ENCODE measurements at places on chromosomes 2 and 18.
A peak's percentile ranks its signal among the peaks of the same experiment; 100 is the strongest.

DNA sequence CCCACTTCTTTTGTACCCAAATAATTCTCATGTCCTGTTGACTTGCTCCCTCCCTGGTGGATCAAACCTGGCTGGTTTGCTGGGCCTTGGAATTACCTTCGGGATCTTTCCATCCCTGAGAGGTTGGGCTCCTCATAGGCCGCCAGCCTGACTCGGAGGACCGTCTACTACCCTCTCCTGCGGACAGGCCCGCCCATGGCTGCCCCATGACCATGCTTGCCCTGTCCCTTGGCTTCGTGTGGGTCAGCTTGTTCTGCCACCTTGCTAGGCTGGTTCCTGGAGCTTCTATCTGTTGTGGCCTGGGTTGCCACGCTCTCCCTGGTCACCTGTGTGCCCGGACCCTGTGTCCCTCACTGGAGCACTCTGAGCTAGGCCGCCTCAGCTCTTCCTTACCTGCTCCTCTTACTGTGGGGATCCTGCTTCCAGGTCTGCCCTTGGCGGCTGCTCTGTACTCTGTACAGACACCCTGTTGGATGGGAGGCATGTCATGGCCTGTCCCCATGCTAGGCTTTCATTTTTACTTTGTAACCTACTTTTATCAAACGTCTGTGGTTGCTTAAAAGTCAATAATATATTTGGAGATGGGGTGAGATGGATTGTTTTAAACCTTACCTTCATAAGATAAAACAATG, 29.7 kb upstream of the FHL2 start:
- H3K27me3 ChIP-seq = peaks cover 7% of the 10 kb centered on the region
- H3K4me3 ChIP-seq = no peak overlapping the region
- DNase-seq = no peak
- no peaks in the 10 kb centered on the region for H3K36me3 ChIP-seq
- peaks cover 21% of the 10 kb centered on the region for H3K4me1 ChIP-seq

- no peaks in the 10 kb centered on the region for H3K4me1 ChIP-seq
- no peaks in the 10 kb centered on the region for H3K36me3 ChIP-seq
- no peak overlapping the region for H3K27ac ChIP-seq
- DNase-seq = no peak
These were observed 110.5 kb upstream of the AGAP1 start for GRCh38 chr2:235383272-235383843.

GRCh38 chr2:218233543-218233942, 16.6 kb downstream of the ARPC2 start:
- no peak for DNase-seq
- peaks cover 46% of the 10 kb centered on the region for H3K4me1 ChIP-seq
- peak overlapping the region; percentile 65 for H3K27ac ChIP-seq
- H3K27me3 ChIP-seq = no peaks in the 10 kb centered on the region
- H3K4me3 ChIP-seq = no peak overlapping the region
- H3K36me3 ChIP-seq = peaks cover 78% of the 10 kb centered on the region

DNA sequence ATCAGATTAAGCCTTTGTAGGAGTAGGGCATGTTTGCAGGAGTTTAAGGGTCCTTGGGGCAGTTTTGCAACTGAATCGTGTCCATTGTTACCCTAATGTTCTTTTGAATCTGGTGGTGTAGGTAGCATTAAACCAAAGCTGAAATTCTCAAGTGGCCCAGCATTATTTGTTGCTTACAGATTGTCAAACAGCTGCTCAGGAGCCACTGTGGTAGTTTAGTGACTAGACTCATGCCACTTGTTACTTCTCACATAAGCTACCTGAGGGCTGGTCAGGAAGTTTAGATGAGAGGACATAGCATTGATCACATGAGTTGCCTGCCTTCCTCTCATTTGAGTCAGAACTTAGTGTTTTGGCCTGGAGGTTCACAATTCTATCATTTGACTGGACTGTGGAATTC, 157.6 kb downstream of the HAUS1 start:
- no peak overlapping the region for H3K4me3 ChIP-seq
- H3K36me3 ChIP-seq = peaks cover 66% of the 10 kb centered on the region
- H3K27ac ChIP-seq = peak overlapping the region; percentile 36
- no peaks in the 10 kb centered on the region for H3K27me3 ChIP-seq

DNA sequence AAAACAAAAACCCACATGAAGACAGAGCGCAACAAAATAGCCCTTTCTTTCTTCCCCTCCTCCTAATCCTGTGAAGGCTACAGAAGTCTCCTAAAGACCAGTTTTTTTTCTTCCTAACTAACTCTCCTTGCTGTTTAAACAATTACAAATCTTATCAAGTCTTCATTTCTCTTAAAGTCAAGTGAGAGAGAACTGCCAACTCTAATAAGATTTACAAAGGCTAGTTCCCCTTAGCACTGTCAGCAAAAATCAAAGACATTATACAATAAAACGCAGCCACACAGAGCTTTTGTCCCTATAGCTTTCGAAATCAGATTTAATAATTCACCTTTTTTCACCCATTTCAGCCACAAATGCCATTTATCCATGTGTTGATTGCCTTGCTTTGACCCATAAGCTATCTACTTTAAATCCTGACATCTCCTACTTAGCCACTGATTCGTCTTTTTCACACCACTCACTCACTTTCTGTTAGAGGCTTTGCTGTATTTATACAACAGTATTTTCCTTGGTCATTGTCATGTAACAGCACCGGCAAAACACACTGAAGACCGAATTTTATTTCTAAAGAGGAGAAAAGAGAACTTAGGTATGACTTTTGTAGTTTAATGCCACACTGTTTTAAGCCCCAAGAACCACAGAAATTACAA, 5.9 kb downstream of the NRXN1 start:
- no peaks in the 10 kb centered on the region for H3K4me1 ChIP-seq
- H3K27ac ChIP-seq = no peak overlapping the region
- H3K4me3 ChIP-seq = no peak overlapping the region
- peaks cover under 1% of the 10 kb centered on the region for H3K27me3 ChIP-seq

DNA sequence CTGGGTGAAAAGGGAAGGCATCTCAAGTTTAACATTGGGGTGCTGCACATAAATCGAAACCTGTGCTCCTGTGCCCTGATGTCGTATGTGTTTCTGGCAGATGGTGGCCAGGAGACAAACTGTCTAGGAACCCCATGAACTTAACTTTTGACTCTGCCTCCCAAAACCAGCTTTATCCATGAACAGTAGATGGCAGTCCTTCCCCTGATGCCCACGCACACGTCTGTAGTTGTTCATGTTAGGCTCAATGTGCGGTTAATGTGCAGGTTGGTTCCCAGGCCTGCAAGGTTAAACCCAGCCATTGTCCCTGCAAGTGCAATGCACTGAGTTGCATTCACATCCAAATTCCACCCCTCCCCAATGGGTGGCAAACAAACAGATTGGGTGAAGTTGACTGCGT, 44.1 kb upstream of the SIX3 start:
- H3K4me1 ChIP-seq = peaks cover 2% of the 10 kb centered on the region
- H3K27me3 ChIP-seq = peaks cover 10% of the 10 kb centered on the region
- H3K4me3 ChIP-seq = no peak overlapping the region
- DNase-seq = no peak
- H3K27ac ChIP-seq = no peak overlapping the region
- H3K36me3 ChIP-seq = no peaks in the 10 kb centered on the region

DNA sequence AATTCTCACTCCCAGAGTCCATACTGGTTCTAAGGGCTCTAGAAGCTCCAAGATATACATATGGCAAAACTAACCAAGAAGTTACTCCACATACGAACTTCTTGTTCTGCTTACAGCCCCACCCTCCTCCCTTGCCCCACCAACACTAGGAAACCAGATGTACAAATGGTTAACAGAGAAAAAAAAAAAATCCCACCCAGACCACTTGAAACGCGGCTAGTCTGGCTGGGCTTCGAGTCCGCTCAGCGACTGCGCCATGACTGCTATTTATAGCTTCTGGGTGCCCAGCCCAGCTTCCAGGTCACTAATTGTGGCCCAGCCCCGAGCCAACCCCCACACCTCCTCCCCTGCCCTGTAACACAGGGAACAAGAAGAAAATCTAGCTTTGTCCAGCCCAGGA, 47.0 kb upstream of the IHH start:
- H3K27me3 ChIP-seq = no peaks in the 10 kb centered on the region
- H3K4me1 ChIP-seq = peaks cover 65% of the 10 kb centered on the region
- H3K36me3 ChIP-seq = peaks cover 8% of the 10 kb centered on the region
- no peak overlapping the region for H3K27ac ChIP-seq

DNA sequence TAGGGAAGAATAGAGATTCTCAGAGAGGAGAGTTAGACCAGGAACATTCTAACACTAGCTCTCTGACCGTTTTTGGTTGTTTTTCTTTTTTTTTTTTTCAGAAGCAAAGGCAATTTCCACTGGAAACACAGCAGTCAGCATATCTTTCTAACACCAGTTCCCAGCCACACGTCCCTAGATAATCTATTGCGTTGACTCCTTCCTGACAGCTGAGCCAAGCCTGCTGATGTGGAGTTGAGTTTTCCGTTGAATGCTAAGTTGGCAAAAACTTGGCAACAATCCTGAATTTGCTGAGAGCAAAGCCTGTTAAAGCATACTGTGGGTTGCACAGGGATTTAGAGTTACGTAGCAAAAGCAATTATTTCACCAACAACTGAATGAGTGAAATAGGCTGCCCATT, 19.3 kb downstream of the GAD1 start:
- H3K4me1 ChIP-seq = no peaks in the 10 kb centered on the region
- DNase-seq = no peak
- H3K27me3 ChIP-seq = peaks cover 8% of the 10 kb centered on the region
- H3K27ac ChIP-seq = no peak overlapping the region

DNA sequence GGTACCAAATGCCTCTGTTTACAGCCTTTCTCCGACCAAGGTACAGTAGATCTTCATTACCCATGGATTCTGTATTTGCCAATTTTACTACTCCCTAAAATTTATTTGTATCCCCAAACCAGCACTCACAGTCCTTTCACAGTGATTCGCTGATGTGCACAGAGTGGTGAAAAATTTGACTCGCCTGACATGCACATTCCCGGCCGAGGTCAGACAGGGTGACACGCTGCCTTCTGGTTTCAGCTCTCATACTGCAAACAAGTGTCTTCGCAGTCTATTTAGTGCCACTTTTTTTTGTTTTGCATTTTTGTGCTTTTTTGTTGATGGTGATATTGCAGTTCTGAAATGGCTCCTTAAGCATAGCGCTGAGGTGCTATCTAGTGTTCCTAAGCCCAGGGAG, 71.0 kb downstream of the MAPK4 start:
- no peak overlapping the region for H3K27ac ChIP-seq
- H3K27me3 ChIP-seq = peaks cover 1% of the 10 kb centered on the region
- no peak overlapping the region for H3K4me3 ChIP-seq
- H3K4me1 ChIP-seq = no peaks in the 10 kb centered on the region
- no peaks in the 10 kb centered on the region for H3K36me3 ChIP-seq
